ENCODE measurements at places on chromosomes 5 and 9.

GRCh38 chr9:34522091-34522887 lies 501 bp downstream of the ENHO start:
- no peaks in the 10 kb centered on the region for H3K4me1 ChIP-seq
- peak overlapping the region; percentile 44 for H3K4me3 ChIP-seq
- H3K27me3 ChIP-seq: peaks cover 56% of the 10 kb centered on the region
- no peaks in the 10 kb centered on the region for H3K36me3 ChIP-seq
- no peak for DNase-seq

- no peak overlapping the region for H3K27ac ChIP-seq
- no peaks in the 10 kb centered on the region for H3K36me3 ChIP-seq
- H3K4me1 ChIP-seq: no peaks in the 10 kb centered on the region
- no peaks in the 10 kb centered on the region for H3K27me3 ChIP-seq
- DNase-seq: no peak
- no peak overlapping the region for H3K4me3 ChIP-seq
These were observed 21.0 kb upstream of the C5orf58 start for GRCh38 chr5:170211575-170212334.

DNA sequence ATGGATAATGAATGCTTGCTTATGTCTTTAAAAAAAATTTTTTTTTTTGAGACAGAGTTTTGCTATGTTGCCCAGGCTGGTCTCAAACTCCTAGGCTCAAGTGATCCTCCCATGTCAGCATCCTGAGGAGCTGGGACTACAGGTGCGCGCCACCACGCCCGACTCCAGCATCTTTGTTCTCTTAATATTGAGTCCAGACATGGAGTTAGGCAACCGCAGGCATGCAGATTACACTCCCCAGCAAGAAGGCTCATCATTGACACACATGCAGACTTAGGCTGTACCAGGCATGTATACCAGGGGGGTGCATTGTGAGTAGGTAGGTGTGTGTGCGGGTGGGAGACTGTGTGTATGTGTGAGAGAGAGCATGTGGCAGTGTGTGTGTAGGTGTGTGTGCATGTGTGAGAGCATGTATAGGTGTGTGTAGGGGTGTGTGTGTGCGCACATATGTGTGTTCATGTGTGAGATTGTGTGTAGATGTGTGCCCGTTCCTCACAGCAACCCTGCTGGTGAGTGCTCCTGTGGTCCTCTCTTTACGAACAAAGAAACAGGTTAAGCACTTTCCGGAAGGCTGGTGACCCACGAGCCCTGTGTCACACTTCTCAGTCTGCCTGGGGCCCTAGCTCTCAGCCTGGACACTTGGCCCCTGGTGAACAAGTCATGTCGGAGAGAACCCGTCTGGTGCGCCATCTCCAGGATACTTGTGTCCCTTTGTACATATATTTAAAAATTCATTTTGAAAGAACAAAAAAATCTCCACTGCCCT lies 6.2 kb downstream of the OBP2B start:
- DNase-seq: no peak
- no peak overlapping the region for H3K27ac ChIP-seq
- H3K4me1 ChIP-seq: no peaks in the 10 kb centered on the region
- H3K27me3 ChIP-seq: no peaks in the 10 kb centered on the region
- no peaks in the 10 kb centered on the region for H3K36me3 ChIP-seq

GRCh38 chr5:56301069-56301468 lies 67.9 kb upstream of the ANKRD55 start:
- H3K4me3 ChIP-seq: no peak overlapping the region
- H3K36me3 ChIP-seq: no peaks in the 10 kb centered on the region
- no peak for DNase-seq
- no peaks in the 10 kb centered on the region for H3K27me3 ChIP-seq

DNA sequence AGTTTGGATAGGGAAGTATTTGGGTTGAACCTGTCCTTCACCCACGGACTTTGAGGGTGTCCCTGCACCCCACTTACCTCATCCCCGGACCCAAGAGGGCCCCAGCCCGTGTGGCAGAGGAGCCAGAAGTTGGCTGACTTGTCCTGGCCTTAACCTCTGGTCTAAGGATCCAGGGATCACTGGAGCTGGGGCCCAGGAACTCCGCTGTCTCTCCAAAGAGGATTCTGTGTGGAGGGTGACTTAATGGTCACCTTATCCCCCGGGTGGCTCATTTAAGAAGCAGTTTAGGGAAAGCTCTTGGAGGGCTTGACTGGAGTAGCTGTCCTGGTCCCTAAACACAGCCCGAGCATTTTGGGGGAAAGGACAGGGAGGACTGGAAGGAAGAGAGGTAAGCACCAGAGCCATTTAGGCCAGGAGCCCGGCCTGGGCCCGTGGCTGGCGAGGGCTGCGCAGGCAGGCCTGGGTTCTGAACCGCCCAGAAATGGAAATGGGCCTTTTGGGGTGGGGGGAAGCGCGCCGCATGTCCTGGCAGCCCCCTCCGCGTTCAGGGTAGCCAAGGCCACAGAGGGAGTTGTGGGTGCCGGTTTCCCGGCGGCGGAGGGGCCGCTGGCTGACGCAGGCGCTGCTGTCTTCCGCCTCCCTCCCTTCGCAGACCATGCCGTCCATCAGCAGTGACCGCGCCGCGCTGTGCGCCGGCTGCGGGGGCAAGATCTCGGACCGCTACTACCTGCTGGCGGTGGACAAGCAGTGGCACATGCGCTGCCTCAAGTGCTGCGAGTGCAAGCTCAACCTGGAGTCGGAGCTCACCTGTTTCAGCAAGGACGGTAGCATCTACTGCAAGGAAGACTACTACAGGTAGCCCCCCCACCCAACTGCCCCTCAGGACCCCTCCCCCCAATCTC lies 2.0 kb downstream of the LHX2 start:
- H3K27ac ChIP-seq: no peak overlapping the region
- H3K36me3 ChIP-seq: no peaks in the 10 kb centered on the region
- peaks cover 10% of the 10 kb centered on the region for H3K4me1 ChIP-seq
- no peak for DNase-seq
- peaks cover 95% of the 10 kb centered on the region for H3K27me3 ChIP-seq

DNA sequence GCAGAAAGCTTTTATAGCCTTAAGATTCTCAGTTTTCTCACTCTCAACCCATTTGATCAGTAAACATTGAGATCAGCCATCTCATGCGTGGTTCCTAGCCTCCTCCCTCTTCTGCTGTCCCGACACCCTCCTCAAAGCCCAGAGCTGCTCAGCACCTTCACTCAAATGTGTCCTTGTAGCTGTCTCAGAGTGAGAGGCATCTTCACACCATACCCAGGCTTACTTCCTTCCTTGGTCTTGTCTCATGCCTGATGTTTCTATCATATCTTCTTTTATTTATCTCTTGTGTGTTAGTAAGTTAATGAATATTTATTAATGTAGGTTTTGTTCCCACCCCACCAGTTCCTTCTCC lies 72.4 kb upstream of the SNX2 start:
- no peak overlapping the region for H3K4me3 ChIP-seq
- H3K27ac ChIP-seq: no peak overlapping the region
- no peaks in the 10 kb centered on the region for H3K27me3 ChIP-seq
- DNase-seq: no peak
- H3K36me3 ChIP-seq: no peaks in the 10 kb centered on the region
- H3K4me1 ChIP-seq: no peaks in the 10 kb centered on the region

- no peaks in the 10 kb centered on the region for H3K27me3 ChIP-seq
- H3K4me3 ChIP-seq: peak overlapping the region; percentile 98
- no peak for DNase-seq
- H3K36me3 ChIP-seq: no peaks in the 10 kb centered on the region
- H3K4me1 ChIP-seq: no peaks in the 10 kb centered on the region
- H3K27ac ChIP-seq: no peak overlapping the region
These were observed 1.1 kb upstream of the KIAA1958 start for GRCh38 chr9:112485574-112485973.

- no peak overlapping the region for H3K27ac ChIP-seq
- DNase-seq: no peak
- no peaks in the 10 kb centered on the region for H3K4me1 ChIP-seq
- no peaks in the 10 kb centered on the region for H3K36me3 ChIP-seq
- H3K4me3 ChIP-seq: no peak overlapping the region
These were observed 12.5 kb upstream of the SHOC1 start for GRCh38 chr9:111807197-111807596.

- no peaks in the 10 kb centered on the region for H3K4me1 ChIP-seq
- H3K27ac ChIP-seq: no peak overlapping the region
- no peaks in the 10 kb centered on the region for H3K36me3 ChIP-seq
- DNase-seq: no peak
- no peaks in the 10 kb centered on the region for H3K27me3 ChIP-seq
These were observed 41.6 kb downstream of the LPAR1 start for GRCh38 chr9:110996436-110997220.

DNA sequence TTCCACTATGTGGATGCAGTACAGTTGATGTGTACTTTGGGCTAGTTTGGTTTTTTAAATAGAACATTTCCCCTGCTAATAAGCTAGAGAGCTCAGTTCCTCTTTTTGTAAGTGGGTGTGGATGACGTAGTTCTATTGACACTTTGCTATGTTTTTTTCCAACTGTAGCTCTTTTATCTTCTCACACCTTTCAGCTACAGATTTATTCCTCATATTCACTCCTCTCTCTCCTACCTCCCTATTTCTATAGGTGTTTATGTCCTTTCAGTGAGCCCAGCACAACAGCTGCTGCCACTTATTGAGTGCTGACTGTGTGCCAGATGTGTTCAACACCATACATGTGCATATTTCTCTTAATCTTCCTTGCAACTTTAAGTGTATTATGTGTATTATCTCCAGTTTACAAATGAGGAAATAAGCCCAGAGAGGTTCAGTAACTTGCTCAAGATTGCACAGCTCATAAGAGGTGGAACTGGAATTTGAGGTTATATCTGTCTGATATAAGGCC lies 215.7 kb downstream of the SEMA6A start:
- no peak overlapping the region for H3K4me3 ChIP-seq
- H3K27ac ChIP-seq: no peak overlapping the region
- no peaks in the 10 kb centered on the region for H3K4me1 ChIP-seq
- no peaks in the 10 kb centered on the region for H3K27me3 ChIP-seq
- DNase-seq: no peak
- no peaks in the 10 kb centered on the region for H3K36me3 ChIP-seq

GRCh38 chr9:4600368-4600767 lies 61.7 kb upstream of the PLPP6 start:
- no peaks in the 10 kb centered on the region for H3K36me3 ChIP-seq
- no peak overlapping the region for H3K4me3 ChIP-seq
- DNase-seq: no peak
- no peaks in the 10 kb centered on the region for H3K4me1 ChIP-seq
- no peak overlapping the region for H3K27ac ChIP-seq
- H3K27me3 ChIP-seq: no peaks in the 10 kb centered on the region

DNA sequence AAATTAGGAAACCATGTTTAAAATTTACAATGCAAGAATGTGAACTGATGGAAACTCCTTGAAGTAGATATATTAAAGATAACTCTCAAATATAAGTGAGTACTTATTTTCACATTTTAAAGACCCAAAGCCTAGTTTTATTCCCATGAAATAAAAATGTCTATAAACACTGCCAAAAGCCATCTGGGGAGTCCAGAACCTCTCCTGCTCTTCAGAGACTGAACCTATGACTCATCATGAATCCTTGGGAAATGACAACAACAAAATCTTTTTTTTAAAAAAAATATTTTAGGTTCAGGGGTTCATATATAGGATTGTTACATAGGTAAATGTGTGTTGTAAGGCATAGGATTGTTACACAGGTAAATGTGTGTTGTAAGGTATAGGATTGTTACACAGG lies 33.8 kb upstream of the FYB1 start:
- H3K4me3 ChIP-seq: no peak overlapping the region
- H3K4me1 ChIP-seq: peaks cover 5% of the 10 kb centered on the region
- no peaks in the 10 kb centered on the region for H3K27me3 ChIP-seq
- DNase-seq: no peak

GRCh38 chr5:95822542-95823181 lies at the start of gene GLRX:
GLRX (minus strand) TSS chr5:95822726; CDS start chr5:95822662, 64 bp downstream.
- no peaks in the 10 kb centered on the region for H3K36me3 ChIP-seq
- peak; percentile 93 for DNase-seq
- H3K4me1 ChIP-seq: peaks cover 13% of the 10 kb centered on the region

DNA sequence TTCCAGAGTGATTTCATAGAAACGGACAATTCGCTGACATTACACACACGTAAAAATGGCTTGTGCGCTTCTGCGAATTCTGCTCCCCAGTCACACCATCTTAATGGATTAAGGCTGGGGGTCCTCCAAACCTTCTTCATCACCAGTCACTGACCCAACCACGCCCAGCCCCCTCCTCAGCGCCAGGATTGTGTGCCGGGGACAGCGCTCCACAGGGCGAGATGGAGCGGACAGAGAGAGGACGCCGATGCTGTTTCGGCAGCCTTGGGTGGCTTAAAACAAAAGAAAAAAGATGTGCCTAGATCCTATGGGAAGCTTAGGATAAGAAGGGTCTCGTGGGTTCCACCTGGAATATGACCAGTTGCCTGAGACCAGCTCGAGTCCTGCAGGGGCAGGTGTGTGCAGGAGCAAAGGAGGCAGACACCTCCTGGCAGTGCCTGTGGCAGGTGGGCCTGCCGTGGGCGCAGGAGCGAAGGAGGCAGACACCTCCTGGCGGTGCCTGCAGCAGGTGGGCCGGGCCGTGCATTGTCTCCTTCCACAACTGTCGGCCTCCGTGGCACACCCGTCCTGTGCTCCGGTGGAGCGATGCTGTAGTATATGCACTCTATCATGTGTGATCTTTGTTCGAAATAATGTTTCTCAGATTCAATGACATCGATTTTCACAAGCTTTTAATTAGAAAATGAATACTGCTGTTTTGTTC lies 20.9 kb downstream of the BRD9 start:
- H3K27ac ChIP-seq: no peak overlapping the region
- H3K27me3 ChIP-seq: no peaks in the 10 kb centered on the region
- H3K4me1 ChIP-seq: peaks cover 4% of the 10 kb centered on the region
- peaks cover 83% of the 10 kb centered on the region for H3K36me3 ChIP-seq
- no peak overlapping the region for H3K4me3 ChIP-seq

DNA sequence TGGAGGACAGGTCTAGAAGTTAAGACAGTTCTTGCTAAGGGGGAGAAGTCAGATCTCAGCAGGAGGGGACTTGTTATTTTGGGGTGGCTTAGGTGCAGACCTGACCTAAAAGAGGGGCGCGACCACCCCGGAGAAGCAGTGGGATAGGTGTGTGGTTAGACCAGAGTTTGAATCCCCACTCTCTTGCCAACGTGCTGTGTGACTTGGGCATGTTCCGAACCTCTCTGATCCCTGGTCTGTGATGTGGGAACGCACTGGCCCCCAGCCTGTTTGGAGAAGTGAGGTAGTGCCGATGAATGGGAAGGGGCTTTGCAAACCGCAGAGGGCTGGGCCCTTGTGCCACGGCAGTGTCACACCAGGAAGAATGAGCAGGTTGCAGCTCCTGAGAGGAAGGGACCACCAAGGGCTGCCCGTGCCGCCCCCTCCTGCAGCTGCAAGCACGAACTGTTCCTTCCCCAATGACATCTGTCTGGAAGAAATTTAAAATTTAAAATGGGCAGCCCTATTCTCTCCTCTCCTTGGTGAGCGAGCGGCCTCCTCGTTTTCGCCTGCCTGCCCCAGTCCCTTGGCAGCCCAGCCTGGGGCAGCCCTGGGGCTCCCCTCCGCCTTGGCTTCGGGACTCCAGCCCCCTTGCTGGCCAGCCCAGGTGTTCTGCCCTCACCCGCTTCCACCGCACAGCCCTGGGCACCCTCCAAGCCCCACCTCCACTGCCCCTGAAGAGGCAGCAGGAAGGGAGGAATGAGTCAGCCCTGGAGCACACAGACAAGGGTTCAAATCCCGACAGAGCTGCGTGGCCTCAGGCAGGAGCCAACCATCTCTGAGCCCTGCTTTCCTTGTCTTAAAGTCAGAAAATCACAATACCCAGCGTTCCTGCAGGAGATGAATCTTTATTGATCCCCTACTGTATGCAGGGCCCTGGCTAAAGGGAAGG lies 1.6 kb downstream of the FIBCD1 start:
- peaks cover 89% of the 10 kb centered on the region for H3K27me3 ChIP-seq
- no peak for DNase-seq
- H3K4me3 ChIP-seq: no peak overlapping the region
- H3K4me1 ChIP-seq: peaks cover 5% of the 10 kb centered on the region

GRCh38 chr9:126116351-126117157 lies 210.1 kb upstream of the MVB12B start:
- DNase-seq: no peak
- H3K4me3 ChIP-seq: no peak overlapping the region
- H3K27me3 ChIP-seq: peaks cover 7% of the 10 kb centered on the region

Measured in small intestine (tissue), 16 donors.